ENCODE measurements at places on chromosomes 3 and 15.
A peak's percentile ranks its signal among the peaks of the same experiment; 100 is the strongest.

GRCh38 chr3:125087768-125088391 is 32.1 kb upstream of the HEG1 start:
- no peak for DNase-seq

DNA sequence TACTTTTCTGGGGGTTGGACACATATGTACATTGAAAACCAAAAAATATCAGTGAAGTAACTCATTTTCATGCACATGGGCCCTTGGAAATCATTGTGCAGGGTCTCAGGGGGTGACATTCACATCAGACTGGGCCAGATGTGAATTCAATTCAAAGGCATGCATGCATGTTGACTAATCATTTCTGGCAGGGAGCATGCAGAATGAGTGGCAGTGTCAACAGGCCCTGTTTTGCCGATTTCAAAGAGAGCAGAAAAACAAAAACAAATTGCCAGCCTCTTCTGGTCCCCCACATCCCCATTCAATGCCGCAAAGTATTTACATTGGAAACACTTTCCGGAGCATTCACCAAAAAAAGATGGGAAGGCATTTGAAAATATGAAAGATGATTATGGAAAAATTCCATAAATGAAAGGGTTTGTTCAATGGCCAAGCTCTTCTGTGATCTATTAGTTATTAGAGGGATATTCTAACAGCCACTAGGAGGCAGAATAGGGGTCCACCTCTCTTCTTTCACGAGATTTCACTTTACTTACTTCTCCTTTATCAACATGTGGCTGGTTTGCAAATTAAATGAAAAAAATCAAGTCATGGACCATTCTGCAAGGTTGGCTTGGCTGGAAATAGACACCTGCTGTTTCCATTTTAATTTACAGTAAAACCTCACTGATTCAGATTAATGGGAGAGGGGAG is 119.9 kb upstream of the FEZF2 start:
- no peak for DNase-seq

GRCh38 chr3:52262447-52262846 is 16.0 kb downstream of the WDR82 start:
- DNase-seq: no peak

- peak; percentile 52 for DNase-seq
Observed at GRCh38 chr3:72123908-72124441, 339.0 kb upstream of the PROK2 start.

DNA sequence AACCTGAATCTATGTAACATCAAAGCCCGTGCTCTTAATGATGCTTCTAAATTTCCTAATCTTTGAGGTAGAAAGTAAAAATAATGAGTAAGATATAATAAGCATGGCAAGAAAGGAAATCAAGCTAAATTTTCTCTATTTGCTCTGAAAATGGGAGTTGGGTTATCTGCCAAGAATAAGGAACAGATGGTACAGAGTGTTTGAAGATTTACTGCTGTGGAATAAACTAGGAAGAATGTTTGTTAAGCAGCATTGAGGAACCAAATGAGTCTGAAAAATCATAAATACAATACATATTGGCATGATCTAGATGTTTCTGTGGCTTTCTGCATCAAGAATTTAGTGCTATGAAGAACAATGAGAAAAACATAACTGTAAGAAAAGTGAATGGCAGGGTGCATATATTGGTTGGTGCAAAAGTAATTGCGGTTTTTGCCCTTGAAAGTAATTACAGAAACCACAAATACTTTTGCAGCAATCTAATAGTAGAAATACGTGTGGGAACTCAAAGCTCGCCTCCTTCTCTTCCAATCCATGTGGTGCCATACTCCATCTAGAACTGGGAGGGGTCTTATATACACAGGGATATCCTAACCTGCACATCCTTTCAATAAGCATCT is 87.6 kb downstream of the SUCNR1 start:
- DNase-seq: no peak

DNA sequence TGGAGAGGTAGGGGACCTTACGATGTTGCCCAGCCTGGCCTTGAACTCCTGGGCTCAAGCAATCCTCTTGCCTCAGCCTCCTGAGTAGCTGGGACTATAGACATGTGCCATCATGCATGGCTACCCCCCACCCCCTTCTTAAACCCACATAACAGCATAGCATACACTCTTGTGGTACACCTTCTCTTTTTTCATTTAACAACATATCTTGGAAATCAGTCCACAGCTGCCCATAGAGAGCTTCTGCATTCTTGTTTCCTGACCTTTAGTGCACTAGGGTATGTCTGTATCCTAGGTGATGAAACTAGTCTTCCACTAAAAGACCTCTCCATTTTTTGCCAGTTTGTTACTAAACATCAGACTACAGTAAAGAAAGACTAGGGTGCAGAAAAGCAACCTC is 33.0 kb downstream of the SLC28A1 start:
- no peak for DNase-seq

GRCh38 chr3:11643201-11643603 is 513 bp downstream of the VGLL4 start:
- DNase-seq: peak; percentile 62

GRCh38 chr3:133277813-133278212 is 122.0 kb upstream of the BFSP2 start:
- no peak for DNase-seq

DNA sequence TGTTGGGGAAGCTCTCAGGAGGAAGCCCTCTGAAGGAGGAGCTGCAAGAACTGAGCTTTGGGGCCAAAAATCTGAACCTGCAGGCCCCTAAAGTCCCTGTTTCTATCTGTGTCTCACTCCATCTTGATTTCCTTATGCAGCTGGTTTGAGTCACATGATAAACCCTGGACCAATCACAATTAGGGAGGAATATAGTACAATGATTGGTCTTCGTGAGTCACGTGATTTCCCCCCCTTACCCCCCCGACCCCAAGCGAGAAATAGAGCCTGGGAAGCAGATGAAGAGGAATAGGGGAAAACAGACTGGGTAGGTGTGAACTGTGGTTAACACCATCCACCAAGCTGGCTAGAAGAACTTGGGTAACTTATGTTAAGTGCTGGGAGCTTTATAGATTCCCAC is 12.9 kb downstream of the CRABP1 start:
- DNase-seq: no peak

- DNase-seq: no peak
Observed at GRCh38 chr3:55408193-55408826, 78.8 kb downstream of the WNT5A start.

DNA sequence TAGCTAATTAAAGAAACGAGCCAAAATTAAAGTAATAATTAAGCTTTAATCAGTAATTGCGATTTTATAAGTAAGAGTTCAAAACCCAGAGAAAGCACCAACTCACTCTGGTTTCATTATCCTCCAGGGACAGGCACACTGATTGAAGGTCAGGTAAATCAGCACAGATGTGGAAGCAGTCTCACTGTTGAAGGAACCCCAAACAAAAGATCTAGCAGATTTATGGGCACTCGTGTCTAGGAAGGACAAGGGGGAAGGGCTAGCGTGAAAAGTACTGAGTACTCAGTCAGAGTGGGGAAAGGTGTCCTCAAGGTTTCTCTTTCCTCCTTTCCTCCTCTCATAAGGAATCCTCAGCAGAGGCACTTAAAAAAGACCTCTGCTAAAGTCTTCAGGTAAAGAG is 320.1 kb downstream of the PYDC2 start:
- DNase-seq: no peak

- no peak for DNase-seq
Observed at GRCh38 chr3:152737021-152737908, 97.7 kb upstream of the P2RY1 start.

DNA sequence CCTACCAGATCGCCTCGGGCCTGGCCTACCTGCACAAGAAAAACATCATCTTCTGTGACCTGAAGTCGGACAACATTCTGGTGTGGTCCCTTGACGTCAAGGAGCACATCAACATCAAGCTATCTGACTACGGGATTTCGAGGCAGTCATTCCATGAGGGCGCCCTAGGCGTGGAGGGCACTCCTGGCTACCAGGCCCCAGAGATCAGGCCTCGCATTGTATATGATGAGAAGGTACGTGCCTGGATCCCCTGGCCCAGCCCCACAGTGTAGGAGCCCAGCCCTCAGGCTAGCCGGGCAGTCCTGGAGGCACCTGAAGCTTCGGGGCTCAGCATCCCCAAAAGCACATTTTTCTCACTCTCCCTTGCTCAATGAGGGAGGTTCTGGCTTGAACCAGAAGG is 135.8 kb downstream of the LRRK1 start:
- no peak for DNase-seq

GRCh38 chr3:58041826-58042324 is 33.7 kb downstream of the FLNB start:
- no peak for DNase-seq

DNA sequence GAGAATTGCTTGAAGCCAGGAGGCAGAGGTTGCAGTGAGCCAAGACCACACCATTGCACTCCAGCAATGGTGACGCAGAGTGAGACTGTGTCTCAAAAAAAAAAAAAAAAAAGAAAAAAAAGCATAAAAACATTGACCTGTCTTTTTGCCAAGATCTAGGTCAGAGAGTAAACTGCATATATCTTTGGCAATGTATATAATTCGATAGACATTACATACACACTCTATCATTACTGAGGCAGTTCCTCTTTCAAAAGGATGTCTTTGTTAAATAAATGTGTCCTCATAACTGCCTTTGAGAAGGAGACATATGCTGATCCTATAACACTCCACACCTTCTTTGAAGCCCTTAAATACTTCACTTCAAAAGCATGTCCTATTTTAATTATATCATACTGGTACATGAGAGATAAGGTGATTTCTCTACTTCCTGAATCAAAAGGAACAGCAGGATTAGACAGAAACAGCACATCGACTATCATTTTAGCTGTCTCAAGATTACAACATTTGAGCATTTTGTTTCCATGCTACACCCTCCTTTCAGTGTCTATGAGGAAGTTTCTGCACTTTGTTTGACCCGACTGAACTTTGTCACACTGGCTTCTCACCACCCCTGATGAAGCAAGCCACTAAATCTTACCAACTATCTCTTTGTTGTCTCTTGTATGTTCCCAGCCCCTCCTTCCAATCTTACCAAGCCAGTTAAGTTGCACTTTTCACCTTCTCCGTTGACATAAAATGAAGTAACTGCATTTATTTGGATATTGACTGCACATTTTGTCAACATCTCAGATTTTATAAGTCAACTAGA is 335.8 kb downstream of the MECOM start:
- DNase-seq: no peak

DNA sequence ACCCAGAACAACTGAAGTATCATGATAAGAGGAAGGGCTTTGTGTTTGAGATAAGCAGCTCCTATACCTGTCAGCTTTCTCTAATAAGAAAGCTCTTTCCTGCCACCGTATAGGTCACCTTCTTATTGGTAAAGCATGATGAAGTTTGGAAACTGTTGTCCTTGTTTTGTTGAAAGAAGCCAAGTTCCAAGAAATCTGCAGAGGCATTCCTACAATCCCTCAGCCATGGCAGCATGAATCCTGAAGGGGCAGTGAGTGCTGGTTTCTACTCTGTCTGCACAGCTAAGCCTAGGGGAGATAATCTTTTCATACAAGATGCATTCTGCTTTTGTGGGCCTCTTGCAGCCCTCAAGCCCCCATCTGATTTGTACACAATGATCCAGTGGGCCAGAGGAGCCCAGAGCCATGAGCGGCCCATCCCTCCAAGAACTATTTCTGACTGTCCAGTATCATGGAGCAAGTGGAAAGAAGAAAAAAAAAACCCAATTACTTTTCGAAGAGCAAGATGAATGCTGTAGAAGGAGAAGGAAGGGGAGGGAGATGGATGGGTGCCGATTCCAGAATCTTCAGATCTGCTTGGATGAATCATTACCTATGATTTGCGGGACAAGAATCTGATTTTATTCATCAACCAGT is 1.9 kb upstream of the THBS1 start:
- DNase-seq: no peak

DNA sequence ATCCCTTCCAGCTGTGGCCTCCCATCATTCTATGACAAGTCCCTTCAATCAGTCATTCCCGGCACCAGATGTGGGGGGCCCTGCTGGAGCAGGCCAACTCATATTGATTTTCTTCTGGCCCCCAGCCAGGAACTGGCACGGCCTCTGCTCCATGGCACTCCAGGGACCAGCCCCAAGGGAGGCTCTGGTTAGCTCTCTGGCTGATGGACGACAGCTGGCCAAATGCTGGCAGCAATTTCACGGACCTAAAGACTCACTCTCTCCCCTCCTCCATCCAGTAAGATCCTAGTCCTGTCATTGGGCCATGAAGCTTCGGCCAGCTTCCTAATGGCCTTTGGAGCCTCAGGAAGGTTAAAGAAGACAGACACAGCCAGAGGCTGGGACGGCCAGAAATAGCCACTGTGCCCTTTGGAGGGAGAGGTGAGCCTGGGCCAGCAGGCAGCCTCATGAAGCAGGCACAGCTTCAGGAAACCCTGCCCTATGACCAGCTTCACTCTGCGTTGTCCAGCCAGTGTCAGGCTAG is 131.0 kb downstream of the MEX3B start:
- peak; percentile 74 for DNase-seq

DNA sequence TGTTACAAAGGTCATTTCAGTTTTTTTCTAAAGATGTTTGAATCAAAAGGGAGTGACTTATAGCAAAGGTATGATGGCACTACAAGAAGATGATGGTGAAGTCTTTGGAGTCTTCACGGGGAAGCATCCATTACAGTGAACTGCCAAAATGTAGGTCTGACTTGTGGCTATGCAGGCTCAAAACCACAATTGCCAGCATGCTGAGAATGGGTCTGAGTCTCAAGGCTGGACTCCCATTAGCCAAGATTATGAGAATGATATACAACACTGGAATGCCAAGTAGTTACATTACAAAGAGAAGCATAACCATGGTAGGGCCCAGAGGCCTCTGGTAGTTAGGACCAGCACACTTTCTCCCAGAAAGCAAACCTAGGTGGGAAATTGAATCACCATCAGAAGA is 194.2 kb downstream of the MTHFS start:
- no peak for DNase-seq

DNA sequence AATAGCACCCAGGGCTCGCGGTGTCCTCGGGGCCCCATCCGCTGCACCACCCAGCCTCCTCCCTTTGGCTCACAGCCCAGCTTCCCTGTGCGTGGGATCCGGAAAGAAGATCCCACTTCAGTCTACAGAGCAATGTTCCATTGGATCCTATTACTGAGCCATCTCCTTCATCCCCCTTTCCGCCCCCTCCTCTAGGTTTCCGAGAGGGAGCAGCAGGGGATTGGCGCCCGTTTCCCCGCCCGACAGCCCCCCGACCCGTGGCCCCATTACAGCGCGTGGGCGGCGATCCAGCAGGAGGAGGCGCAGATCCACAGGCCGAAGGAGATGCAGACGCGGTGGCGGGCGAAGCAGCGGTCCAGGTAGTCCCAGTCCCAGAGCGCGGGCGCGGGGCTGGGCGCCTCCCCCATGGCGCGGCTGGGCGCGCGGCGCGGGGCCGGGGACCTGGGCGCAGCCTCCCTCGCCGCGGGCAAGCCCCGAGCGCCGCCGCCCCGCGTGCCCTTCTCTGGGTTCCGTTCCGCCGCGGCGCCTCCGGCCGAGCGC is 340 bp downstream of the TMEM44 start:
- peak; percentile 67 for DNase-seq

DNA sequence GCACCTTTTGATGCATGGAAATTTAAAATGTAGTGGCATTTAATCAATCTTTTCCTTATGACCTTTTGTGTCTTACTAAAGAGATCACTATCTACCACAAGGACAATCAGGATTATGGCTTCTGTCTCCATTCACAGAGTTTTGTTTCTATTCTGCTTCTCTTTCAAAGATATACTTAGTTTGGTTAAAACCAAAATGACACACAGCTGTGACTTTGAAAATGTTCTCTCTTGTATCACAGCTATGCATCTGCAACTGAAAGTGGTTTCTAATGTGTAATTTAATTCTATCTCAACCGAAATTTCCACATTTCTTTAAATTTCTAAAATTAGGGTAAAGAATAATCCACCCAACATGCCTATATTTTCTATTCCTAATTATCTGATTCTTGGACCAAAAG is 27.7 kb downstream of the HLTF start:
- DNase-seq: no peak

- DNase-seq: no peak
Observed at GRCh38 chr3:68523330-68523729, 409.0 kb downstream of the TAFA4 start.
